Hematopoietic multipotent progenitor cell treated with erythropoietin and hydrocortisone succinate and interleukin-3 and kit ligand, for 4 days (in vitro differentiated cells): ENCODE measurements at places on chromosomes 5 and 9.
A peak's percentile ranks its signal among the peaks of the same experiment; 100 is the strongest.

- DNase-seq = no peak
These were observed 92.2 kb upstream of the SMIM23 start for GRCh38 chr5:171693412-171693811.

- peak; percentile 11 for DNase-seq
These were observed 78.3 kb upstream of the TNFSF8 start for GRCh38 chr9:115008536-115009270.

- DNase-seq = no peak
These were observed 118.7 kb downstream of the NDUFS4 start for GRCh38 chr5:53678981-53679660.

- DNase-seq = no peak
These were observed 81.5 kb downstream of the VCAN start for GRCh38 chr5:83553000-83553486.
